ENCODE measurements at places on chromosomes 6 and 20.

DNA sequence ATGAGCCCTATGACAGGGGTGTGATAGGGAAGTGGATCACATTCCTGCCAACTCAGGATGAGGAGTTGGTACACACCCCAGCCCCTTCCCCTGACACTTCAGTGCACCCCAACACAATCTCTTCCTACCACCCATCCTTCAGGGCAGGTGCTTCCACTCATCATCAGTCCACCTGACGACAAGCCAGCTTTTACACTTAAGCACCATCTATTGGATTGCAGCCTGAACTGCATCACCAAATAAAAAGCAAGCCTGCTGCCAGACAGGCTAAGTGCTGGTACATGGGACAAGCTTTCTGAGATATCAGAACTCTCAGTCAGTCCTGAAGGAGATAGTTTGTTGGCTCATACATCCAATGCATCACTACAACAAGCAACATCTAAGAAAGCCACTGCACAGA lies 69.0 kb upstream of the TMEM200A start:
- DNase-seq, result peak; percentile 2

GRCh38 chr6:43946641-43947363 lies 176.8 kb downstream of the VEGFA start:
- DNase-seq, result no peak

GRCh38 chr6:129490521-129491255 lies 219.3 kb downstream of the ARHGAP18 start:
- peak; percentile 88 for DNase-seq

DNA sequence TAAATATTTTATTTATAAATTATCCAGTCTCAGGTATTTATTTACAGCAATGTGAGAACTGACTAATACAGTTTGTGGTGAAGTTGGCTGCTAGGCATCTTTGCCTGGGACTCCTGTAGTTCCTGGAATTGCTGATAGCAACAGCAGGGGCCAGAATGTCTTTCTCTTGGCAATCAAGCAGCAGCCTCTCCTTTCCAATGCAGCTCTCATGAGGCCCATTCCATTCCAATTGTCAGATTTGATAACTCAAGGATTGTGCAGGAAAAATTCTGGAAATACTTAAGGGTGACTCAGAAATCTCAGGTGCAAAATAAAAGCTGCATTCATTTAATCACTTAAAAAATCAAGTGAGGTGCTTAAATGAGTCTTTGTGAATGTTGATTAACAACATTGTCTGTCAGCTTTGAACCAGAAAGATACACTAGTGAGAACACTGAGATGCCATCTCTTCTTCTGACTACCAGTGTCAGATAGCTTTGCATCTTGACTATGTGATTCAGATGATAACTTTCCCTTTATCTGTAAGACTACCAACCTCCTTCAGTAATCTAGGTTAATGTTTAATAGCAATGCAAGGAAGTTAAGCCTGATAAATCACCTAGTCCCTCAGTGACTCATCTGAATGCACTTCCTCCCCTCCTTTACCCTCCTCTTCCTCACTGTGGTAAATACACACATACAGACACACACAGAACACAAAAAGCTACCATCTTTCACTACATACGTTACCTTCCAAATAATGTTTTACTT lies 32.1 kb upstream of the COL21A1 start:
- no peak for DNase-seq

GRCh38 chr6:160531826-160532225 lies 132.2 kb downstream of the LPA start:
- no peak for DNase-seq

DNA sequence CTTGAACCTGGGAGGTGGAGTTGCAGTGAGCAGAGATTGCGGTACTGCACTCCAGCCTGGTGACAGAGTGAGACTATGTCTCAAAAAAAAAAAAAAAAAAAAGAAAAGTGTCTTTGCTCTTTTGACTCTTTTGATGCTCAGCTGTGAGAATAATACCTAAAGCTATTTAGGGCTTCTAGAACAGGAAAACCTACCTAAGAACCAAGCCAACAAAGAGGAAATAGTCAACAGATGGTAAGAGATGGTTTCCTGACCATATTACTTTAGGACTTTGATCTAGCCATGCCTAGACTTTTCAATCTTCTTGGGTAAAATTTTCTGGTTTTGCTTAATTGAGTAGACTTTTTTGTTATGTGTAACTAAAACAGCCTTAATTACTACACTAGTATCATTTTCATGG lies 508.1 kb downstream of the EPHA7 start:
- DNase-seq, result no peak

- no peak for DNase-seq
Measured at GRCh38 chr20:3739926-3740451, 7.5 kb downstream of the HSPA12B start.

DNA sequence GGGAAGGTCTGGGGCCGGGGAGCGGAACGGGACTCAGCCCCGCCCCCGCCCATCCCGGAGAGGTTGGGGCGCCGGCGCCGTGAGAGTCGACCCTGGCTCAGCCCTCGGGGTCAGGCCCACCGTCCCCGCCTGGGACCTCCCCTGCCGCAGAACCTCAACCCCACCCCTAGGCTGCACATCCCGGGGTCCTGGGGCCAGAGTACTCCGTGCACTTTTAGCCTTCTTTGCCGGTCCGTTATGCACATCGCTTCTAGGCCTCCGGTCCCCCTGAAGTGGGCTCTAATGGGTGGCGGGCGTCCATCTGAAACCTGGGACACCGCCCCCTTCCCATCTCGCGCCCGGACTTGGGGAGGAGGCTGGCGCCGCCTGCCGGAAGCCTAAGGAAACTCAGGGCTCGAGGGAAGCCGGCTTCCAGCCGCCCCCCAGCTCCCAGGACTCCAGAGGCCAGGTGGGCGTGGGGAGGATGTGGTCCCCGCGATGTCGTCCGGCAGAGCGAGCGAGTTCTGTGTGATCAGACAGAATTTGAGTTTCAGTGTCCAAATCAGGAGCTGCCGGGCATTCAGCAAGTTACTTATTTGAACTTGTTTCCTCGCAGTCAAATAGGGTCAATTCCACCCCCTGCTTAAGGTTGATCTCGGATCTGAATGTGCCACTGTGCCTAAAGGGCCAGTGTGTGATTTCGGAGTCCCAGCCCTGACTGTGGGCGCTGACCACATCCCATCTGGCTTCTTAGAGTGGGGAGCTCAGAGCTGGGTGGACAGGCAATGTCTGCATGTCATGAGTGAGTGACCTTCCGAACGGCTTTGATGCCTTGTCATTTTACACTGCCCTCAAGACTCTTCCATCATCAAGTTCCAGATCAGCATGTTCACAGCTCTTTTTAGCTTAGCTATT lies 47.6 kb downstream of the CPXM1 start:
- DNase-seq, result peak; percentile 40

DNA sequence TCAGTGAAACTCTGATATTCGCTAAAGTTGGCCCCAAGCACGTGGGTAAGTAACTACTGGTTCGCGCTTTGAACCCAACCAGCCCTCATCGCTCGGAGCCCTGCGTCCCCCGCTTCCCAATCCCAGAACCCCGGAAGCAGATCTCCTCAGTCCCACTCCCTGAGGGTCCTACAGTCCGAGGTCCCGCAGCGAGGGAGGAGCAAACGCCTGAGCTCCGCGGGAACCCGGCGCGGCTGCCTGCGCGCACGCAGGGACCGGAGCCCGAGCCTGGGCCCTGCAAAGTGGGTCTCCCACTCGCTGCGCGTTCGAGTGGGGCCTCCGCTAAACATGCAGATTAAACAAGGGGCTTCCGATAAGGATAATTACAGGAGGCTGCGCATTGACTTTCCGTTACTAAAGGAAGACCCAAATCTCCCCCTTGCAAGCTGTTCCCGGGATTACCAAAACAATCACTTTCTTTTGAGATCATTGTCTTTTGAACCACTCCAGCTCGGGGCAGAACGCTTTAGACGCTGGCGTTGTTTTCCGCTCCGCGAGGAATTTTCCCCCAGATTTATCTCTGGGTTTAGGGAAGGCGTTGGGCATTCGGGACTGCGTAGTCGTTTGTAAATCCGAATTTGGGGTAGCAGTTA lies 1.3 kb upstream of the VSX1 start:
- no peak for DNase-seq

DNA sequence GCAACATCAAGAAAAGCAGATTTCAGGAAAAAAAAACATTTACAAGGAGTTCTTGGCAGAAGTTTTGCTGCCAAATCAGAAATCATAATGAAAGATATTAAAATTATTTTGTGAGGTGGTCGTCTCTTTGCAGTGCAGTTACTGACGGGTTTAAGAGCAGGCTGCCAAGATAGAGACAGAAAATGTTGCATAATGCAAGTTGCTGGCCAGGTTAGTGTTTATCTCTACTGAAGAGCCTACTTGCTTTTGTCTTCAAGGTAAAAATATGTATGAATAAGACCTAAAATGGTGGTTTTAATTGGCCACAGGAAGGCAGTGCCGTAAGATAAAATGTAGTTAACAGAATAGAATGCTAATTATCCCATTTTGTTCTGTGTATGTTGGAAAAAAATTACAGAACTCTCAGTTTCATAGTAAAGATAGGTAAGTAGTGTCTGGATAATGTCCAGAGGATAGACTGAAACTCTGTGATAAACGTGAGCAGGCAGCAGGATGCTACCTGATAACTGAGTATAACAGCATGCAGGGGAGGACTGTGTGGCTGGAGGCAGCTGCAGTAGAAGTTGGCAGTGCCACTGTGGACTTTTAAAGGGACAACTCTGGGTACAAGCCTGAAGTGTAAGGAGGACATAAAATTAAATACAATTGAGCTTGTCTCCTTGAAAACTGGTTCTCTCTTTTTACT lies 13.9 kb downstream of the FOXO3 start:
- no peak for DNase-seq

- no peak for DNase-seq
Measured at GRCh38 chr6:2231438-2231837, 14.0 kb downstream of the GMDS start.

- DNase-seq, result no peak
Measured at GRCh38 chr6:345747-346385, 45.7 kb upstream of the IRF4 start.

DNA sequence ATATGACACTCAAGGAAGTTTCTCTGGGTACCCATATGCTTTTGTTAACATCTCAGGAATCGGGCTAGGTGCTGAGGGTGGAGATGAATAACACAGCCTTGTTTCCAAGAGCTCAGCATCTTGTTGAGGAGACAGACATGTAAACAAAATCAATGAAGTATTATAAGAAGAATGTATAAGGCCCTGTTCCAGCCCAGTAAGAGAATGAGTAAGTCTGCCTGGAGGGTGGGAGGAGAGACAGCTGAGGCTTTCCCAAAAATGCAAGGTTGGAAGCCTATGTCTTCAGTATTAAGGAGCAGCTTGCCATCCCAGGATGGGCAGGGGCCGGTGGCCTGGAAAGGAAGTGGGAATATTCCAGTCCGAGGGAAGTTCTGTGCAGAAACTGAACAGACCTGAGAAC lies 615.3 kb upstream of the BTBD3 start:
- DNase-seq, result no peak

- peak; percentile 14 for DNase-seq
Measured at GRCh38 chr6:112037783-112038216, 16.1 kb upstream of the CCN6 start.

DNA sequence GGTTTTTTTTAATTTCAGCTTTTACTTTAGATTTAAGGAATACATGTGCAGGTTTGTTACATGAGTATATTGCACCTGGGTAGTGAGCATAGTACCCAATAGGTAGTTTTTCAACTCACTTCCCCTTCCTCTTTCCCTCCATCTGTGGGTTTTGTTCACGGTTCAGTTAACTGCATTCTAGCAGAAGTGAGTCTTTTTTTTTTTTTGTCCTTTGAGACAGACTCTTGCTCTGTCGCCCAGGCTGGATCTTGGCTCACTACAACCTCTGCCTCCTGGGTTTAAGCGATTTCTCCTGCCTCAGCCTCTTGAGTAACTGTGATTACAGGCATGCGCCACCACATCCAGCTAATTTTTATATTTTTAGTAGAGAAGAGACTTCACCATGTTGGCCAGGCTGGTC lies 8.7 kb downstream of the UBR2 start:
- no peak for DNase-seq

- DNase-seq, result no peak
Measured at GRCh38 chr20:53221731-53222130, 249.6 kb downstream of the TSHZ2 start.

- DNase-seq, result no peak
Measured at GRCh38 chr20:61877776-61878477, 187.8 kb downstream of the TAF4 start.

DNA sequence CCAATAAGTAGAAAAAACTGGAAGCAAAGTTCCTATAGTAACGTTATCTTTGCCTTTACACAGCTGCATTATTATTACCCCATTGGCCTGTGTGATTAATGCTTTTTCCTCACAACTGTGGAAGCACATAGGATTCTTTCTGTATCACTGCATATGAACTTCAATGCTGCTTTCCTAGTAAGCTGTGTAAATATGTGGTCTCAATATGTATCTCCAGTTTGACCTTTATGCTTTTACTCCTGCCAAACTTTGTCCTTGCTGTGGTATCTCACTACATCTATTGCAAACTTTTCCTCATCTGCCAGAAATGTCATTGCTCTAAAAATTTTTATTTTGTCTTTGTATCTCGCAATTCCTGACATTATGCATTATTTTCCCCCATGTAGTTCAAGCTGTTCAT lies 168.6 kb downstream of the ZFAND3 start:
- DNase-seq, result no peak

- no peak for DNase-seq
Measured at GRCh38 chr6:4908062-4908461, 95.8 kb downstream of the RPP40 start.

GRCh38 chr20:7392542-7393206 lies 547.6 kb downstream of the HAO1 start:
- DNase-seq, result no peak

DNA sequence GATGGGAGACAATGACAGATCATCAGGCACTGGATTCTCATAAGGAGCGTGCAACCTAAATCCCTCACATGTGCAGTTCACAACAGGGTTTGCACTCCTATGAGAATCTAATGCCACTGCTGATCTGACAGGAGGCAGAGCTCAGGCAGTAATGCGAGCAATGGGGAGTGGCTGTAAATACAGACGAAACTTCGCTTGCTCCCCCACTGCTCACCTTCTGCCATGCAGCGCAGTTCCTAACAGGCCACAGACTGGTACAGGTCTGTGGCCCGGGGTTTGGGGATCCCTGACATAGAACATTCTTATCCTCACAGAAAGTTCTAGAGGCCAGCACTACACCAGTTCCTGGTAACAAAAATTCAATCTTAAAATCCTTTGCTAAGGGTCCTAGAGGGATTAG lies 23.2 kb downstream of the RRAGD start:
- DNase-seq, result no peak

DNA sequence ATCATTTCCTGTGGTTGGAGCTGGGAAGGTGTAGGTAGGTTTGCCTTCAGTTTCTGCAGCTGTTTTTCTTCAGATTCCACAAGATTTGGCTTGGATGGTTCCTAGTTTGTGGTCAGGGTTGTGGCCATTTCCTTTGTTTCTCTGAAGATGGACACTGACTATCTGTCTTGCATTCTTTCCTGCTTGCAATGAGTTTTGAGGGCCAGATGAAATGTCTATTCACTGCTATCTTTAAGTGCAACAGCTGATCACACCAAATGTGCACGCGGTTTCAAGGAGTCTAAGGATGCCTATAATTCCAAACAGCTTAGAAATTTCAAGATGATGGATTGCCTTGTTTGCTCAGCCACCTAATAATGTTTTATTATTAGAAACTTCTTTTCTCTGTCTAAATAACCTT lies 28.4 kb downstream of the IL20RA start:
- no peak for DNase-seq
